Thoracic aorta endothelial cell (primary cell): ENCODE measurements at places on chromosomes 1 and 21. TPM values are rescaled to one million over a fixed set of nuclear protein-coding genes. Genes with fewer than 3 reads are reported as not detected.

LCE3A gene
- not detected in 2 replicates for total RNA-seq

LRRC8C gene
- total RNA-seq = 58.8 and 92.8 TPM in 2 replicates

LCE1B gene
- 0.22 TPM in 1 of 2 replicates, not detected in the other for total RNA-seq

LDLRAD1 gene
- not detected in 2 replicates for total RNA-seq

RAD54L gene
- total RNA-seq = 7.3 and 11.1 TPM in 2 replicates

GSTM1 gene
- 8.9 and 12.2 TPM in 2 replicates for total RNA-seq

LAMC2 gene
- 0.53 and 9.0 TPM in 2 replicates for total RNA-seq

MIER1 gene
- total RNA-seq = 54.0 and 58.8 TPM in 2 replicates

TNFRSF9 gene
- 0.13 and 0.72 TPM in 2 replicates for total RNA-seq

PER3 gene
- total RNA-seq = 2.2 and 3.5 TPM in 2 replicates

TSPAN2 gene
- 1.1 and 2.0 TPM in 2 replicates for total RNA-seq

BTF3L4 gene
- total RNA-seq = 68.4 and 72.6 TPM in 2 replicates

FCRL1 gene
- total RNA-seq = not detected in 2 replicates

RIPK4 gene
- total RNA-seq = not detected in 2 replicates

IVL gene
- total RNA-seq = not detected in 2 replicates

NMNAT2 gene
- 0.13 and 0.72 TPM in 2 replicates for total RNA-seq

POGK gene
- total RNA-seq = 41.5 and 45.8 TPM in 2 replicates

RNF187 gene
- 20.9 and 34.7 TPM in 2 replicates for total RNA-seq

TRIM45 gene
- 0.93 and 1.4 TPM in 2 replicates for total RNA-seq

RER1 gene
- 120 and 144 TPM in 2 replicates for total RNA-seq

ASCL5 gene
- total RNA-seq = not detected in 2 replicates

KCNE2 gene
- total RNA-seq = not detected in 2 replicates

CFHR2 gene
- not detected in 2 replicates for total RNA-seq

FCMR gene
- 0.14 TPM in 1 of 2 replicates, not detected in the other for total RNA-seq

KRTAP13-2 gene
- total RNA-seq = not detected in 2 replicates

SDHC gene
- total RNA-seq = 33.9 and 45.9 TPM in 2 replicates

NCMAP gene
- not detected in 2 replicates for total RNA-seq

LORICRIN gene
- total RNA-seq = not detected in 2 replicates

KCNK2 gene
- total RNA-seq = not detected in 2 replicates

DDI2 gene
- total RNA-seq = 35.0 and 38.3 TPM in 2 replicates

FCAMR gene
- total RNA-seq = not detected in 2 replicates

COL24A1 gene
- 0.07 and 0.27 TPM in 2 replicates for total RNA-seq

IKBKE gene
- 13.6 and 15.2 TPM in 2 replicates for total RNA-seq

TNNI3K gene
- not detected in 2 replicates for total RNA-seq

DRAXIN gene
- 0.50 and 0.93 TPM in 2 replicates for total RNA-seq

HTR1D gene
- total RNA-seq = 0.13 and 0.22 TPM in 2 replicates

CLCA4 gene
- total RNA-seq = not detected in 2 replicates

SMCP gene
- not detected in 2 replicates for total RNA-seq

SORT1 gene
- total RNA-seq = 12.9 and 21.2 TPM in 2 replicates

AIRE gene
- total RNA-seq = under 0.01 TPM in 1 of 2 replicates, not detected in the other

UBE2U gene
- total RNA-seq = not detected in 2 replicates

ISG15 gene
- 51.7 and 52.4 TPM in 2 replicates for total RNA-seq

BCAN gene
- not detected in 2 replicates for total RNA-seq

SERPINC1 gene
- not detected in 2 replicates for total RNA-seq

PCP4 gene
- not detected in 2 replicates for total RNA-seq

TLCD4 gene
- 0.13 and 0.14 TPM in 2 replicates for total RNA-seq

ZNF692 gene
- total RNA-seq = 16.9 and 18.1 TPM in 2 replicates

RIIAD1 gene
- not detected in 2 replicates for total RNA-seq

VHLL gene
- not detected in 2 replicates for total RNA-seq

HP1BP3 gene
- 310 and 329 TPM in 2 replicates for total RNA-seq

TSPAN1 gene
- total RNA-seq = 0.80 and 0.93 TPM in 2 replicates

RAB7B gene
- 0.13 TPM in 1 of 2 replicates, not detected in the other for total RNA-seq
